ENCODE measurements at places on chromosomes 2 and 18. TPM values are rescaled to one million over a fixed set of nuclear protein-coding genes. Genes with fewer than 3 reads are reported as not detected.
A peak's percentile ranks its signal among the peaks of the same experiment; 100 is the strongest.

The AUP1 gene
- total RNA-seq, result 91.0 TPM

DNA sequence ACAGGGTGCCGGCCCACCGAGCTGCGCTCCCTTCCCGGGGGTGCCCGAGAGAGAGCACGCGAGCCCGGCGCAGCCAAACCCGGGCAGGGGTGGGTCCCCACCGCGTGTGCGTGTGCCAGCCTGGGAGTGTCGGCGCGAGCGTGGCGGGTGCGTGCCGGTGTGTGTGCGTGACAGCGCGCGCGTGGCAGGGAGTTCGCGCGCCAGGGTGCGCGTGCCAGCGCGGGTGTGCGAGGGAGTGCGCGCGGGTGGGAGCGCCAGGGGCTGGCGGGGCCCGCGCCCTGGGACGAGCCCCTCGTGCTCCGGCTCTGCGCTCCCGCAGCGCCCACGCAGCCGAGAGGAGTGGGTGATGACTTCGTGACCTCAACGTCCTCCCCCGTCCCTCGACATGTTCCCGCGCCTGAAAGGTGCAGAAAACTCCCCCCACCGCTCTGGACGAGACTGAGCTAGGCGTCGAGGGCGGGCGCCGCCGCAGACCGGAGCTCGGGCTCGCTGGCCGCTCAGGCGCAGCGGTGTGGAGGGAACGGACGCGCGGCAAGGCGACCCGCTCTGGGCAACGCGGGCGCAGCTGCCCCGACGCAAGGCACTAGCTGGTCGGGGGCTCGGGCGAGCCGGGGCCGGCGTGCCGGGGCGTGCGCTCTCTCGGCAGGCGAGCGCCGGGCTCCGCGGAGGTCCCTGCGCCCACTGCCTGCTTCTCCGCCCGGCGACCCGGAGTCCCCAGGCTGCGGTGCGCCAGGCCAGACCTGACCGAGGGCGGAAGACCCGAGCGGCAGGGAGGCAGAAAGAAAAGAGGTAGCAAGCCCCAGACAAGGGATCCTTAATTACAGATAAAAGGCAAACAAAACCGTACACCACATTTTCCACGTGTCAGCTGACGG is 582.8 kb downstream of the ZEB2 start:
- no peaks in the 10 kb centered on the region for H3K27me3 ChIP-seq
- DNase-seq, result peak; percentile 74
- peak overlapping the region; percentile 66 for H3K27ac ChIP-seq
- peak overlapping the region; percentile 57 for H3K4me3 ChIP-seq

The MOCOS gene
- total RNA-seq, result 5.8 TPM

The NYAP2 gene
- 0.66 TPM for total RNA-seq

GRCh38 chr18:62030091-62030985 is 137.5 kb upstream of the RNF152 start:
- no peaks in the 10 kb centered on the region for H3K4me1 ChIP-seq
- no peaks in the 10 kb centered on the region for H3K27me3 ChIP-seq
- DNase-seq, result no peak
- no peaks in the 10 kb centered on the region for H3K36me3 ChIP-seq
- H3K27ac ChIP-seq, result no peak overlapping the region
- no peak overlapping the region for H3K4me3 ChIP-seq

DNA sequence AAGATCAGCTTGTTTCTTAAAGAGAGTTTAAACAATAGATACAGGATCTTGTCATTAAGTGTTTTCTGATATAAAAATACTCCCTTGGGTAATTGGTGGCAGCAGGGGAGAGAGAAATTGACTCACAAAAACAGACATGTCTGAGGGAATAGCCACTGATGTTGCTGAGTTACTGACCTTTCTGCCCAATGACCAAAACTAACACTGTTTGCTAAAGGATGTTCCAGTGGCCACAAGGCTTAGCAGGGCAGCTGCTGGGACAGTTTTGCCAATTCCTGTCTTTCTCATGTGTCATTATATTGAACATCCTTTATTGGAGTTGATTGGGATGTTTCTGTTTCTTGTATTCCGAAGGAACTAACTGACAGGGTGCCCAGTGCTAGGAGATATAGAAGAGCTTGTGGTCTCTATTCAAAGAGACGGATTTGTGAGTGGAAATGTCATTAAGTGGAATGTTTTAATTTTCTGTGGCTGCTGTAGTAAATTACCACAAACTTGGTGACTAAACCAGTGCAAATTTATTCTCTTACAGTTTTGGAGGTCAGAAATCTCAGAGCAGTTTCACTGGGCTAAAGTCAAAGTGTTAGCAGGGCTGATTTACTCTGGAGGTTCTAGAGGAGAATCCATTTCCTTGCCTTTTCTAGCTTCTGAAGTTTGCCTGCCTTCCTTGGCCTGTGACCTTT is 124.8 kb upstream of the RMDN2 start:
- no peaks in the 10 kb centered on the region for H3K36me3 ChIP-seq
- no peaks in the 10 kb centered on the region for H3K27me3 ChIP-seq
- H3K27ac ChIP-seq, result no peak overlapping the region
- no peak overlapping the region for H3K4me3 ChIP-seq

DNA sequence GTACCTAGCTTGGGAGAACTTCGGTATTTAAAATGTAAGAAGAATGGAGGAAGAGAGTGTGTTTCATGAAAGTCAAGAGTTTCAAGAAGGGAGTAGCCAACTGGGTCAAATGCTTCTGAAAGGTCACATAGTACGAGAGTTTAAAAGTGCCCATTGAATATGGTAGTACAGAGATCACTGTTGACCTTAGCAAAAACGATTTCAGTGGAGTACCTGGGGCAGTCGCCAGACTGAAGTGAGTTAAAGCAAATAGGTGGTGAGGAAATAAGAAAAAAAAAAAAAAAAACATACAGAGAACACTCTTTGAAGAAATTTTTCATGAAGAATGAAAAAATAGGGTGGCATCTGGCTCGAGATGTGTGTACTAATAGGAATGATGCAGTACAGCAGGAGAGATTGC is 11.5 kb downstream of the LIPT1 start:
- H3K4me1 ChIP-seq, result no peaks in the 10 kb centered on the region
- peaks cover 13% of the 10 kb centered on the region for H3K36me3 ChIP-seq
- no peak for DNase-seq
- H3K4me3 ChIP-seq, result no peak overlapping the region

Data from kidney (tissue), 22 donors.